Stimulated activated CD4-positive, alpha-beta T cell treated with anti-CD3 and anti-CD28 coated beads, Interleukin-4, amount 100 ng/mL, for 48 hours (primary cell): ENCODE measurements at places on chromosomes 4 and X.
A peak's percentile ranks its signal among the peaks of the same experiment; 100 is the strongest.

DNA sequence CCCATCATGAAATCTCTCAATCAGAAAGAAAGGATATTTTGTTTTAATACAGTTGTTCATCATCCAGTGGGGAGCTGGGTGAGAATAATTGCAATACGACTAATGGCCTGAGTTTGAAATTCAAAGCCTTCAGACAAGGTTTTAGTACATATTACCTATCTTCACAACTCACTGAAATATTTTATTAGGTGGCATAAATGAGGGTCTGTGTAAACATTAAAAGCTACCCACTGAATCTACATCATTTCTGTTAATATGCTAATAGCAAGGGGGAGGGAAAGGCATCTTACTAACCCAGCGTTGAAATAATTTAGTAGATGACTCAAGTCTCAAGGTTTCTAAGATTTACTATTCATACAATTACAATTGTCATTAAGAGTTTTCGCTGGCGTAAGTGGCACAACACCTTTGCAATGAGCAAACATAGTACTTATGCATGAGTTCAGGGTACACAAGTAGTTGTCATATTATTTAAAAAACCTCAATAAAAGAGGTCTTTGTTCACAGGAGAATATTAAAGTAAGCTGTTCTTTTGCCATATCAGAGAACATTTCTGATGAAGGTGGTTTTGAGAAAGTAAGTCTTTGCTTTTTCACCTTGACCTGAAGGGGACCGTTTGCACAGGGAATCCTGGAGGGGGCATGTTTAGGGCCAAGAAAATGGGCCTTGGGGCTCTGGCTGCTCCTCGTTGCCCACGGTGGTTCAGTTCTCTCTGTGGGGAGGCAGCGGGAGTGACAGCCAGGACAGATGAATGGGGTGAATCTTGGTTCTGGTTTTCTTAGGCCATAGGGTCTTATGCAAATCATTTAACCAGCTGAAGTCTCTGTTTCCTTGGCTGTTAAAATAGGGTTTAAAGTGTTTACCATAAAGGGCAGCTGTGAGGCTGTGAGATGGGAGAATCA lies 4.5 kb upstream of the RHOH start:
- DNase-seq: no peak

GRCh38 chr4:22130741-22131140 lies 182.2 kb upstream of the KCNIP4 start:
- no peak for DNase-seq

DNA sequence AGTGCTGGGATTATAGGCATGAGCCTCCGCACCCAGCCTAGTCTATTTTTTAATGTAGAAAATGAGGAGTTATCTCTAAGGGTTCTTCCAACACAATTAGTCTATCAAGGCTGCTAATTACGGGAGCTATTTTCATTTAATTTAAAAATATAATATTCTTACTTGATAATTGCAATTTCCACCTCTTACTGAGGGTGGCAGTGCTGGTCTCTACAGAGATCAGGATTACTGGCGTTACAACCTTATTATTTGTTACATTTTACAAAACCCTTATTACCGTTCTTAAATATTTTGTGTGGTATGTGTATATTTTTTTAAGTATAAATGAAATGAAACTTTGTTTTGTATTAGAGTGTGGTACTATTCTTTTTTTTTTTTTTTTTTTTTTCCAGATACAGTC lies 17.6 kb upstream of the GK start:
- DNase-seq: no peak

DNA sequence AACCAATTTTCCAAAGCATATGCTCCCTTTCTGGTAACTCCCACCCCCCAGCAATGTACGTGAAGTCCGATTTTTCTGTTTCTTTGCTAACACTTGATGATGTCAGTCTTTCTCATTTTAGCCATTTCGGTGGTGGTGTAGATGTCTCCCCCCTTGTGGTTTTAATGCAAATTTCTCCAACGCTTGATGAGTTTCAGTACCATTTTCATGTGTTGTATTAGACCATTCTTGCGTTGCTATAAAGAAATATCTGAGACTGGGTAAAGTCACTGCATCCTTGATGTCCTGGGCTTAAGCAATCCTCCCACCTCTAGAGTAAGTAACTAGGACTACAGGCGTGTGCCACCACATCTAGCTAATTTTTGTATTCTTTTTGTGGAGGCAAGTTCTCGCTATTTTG lies 148.4 kb upstream of the VCX3A start:
- no peak for DNase-seq

DNA sequence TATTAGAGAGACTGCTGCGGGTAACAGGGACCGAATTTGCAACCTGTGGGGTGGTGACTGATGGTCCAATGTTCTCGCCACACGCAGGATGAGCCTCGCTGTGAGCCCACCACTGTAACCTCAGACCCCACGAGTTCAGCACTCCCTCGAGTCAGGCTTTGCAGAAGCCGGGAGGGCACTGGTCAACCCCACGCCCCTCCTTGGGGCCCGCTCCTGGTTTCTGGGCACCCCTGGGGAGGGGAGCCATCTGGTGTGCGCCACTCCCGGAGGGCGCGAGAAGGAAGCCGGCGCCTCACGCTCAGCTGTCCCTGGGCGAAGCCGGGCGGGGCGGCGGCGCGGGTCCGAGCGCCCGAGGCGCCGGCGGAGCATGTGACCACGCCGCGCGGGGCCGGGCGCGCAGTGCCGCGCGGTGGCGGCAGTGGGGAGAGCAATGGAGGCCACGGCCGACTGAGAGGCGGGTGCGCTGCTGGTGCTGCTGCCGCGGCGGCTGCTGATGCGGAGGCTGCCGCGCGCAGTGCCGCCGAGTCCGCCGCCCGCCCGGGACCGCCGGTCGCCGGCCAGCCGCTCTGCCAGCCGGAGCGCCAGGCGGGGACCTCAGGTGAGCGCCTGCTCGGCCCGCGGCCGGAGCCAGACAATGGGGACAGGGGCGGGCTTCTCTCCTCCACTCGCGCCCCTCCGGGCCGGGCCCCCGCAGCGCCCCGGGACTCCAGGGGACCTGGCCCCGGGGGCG lies 100.1 kb downstream of the CEP135 start:
- DNase-seq: peak; percentile 42

DNA sequence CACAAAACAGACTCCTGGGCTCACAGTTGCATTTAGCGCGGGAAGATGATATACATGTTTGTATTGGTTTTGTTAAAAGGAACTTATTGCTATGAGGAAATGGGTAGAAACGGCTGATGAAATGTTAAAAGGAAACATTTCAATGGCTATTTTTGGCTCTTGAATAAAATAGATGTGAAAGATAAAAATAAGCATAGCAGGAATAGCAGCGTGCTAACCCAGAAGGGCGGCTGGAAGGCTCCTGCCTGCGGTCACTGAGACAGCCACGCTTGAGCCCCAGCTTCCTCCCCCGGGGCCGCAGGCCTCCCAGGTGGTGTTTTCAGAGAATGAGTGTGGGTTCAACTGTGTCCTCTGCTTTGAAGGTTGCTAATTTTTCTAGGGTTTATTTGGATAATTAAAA lies 35.0 kb upstream of the CLCN4 start:
- DNase-seq: no peak

DNA sequence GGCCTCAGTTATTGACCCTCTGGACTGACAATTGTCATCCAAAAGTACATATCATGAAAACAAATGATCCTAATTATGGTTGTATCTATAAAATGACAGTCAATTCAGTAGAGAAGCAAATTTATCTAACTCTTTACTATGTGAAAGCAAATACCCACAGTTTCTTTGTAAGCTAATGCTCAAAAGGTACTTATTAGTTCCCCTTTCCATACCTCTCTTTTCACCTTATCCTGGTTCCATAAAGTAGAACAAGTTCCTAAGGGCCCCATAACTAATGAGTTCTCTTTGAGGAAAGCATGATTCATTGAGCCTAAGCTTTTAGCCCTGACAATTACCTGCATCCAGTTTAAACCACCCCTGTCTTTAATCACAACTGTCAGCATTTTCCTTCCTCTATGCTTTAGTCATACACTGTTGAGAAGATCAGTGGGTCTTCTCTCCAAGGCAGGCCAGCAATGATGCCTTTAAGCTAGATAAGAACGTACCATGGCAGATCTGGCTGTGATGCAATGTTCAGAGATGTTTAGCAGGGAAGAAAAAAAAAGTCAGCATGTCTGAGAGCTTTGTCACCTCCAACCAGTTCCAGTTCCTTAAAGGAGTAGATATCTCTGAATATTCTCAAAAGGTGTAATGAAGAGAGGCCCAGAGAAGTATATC lies 179.7 kb upstream of the RASGEF1B start:
- no peak for DNase-seq

DNA sequence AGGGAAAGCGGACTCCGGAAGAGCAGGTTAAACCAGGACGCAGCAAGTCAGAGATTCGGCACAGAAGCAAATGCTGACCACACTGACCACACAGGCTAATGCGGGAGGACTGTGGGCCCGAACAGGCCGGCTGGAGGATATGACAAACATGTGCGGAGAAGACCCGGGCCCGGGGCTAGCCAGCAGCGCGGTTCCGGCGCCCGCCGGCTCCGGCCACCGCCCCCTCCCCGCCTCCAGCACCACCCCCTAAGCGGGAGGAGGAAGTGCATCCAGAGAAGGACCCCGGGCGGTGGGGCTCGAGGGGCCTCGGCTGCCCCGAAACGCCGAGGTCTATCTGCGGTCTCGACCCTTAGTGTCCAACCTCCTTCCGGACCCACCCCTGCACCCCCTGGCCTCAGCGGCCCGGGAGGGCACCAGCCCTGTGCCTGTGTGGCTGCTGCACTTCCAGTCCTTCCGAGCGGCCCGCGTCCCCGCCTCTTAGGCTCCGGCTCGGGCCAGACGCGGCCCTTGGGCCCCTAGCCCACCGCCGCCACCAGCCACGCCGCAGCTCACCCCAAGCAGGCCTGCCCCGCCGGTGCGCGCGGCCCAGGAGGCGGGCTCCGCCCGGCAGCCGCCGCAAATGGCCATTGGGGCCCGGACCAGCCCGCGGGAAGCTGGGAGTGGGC lies 2.1 kb downstream of the ELOVL6 start:
- peak; percentile 22 for DNase-seq

GRCh38 chrX:78746496-78746895 lies 1.0 kb upstream of the LPAR4 start:
- no peak for DNase-seq

DNA sequence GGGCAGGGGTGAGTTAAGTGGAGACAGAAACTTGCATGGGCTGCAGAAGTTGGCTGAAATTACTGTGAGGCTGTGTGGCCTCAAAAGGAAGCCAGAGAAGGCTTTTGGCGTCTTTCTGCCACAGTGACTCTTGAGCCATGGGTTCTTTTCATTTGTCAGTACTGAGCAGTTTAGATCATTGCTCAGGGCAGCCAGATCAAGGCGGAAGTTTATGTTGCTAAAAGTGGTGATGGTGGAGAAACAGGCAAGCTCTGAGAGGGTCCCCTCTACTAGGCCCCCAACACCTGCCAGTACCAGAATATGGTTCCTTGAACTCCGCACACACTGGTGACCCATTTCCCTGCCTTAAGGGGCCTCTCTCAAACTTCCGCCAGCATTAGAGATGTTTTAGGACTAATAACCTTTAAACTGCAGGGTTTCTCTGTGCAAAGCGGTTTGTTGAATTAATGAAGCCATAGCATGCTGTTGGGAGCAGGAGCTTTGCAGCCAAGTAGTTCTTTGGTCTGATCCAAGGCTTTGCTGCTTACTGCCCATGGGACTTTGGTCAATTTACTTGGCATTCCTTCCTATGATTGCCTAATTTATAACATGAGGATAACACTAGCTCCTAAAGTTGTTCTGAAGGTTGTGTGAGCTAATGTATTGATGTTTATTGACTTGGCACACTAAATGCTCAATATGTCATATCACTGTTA lies 34.5 kb downstream of the RNF175 start:
- DNase-seq: no peak

DNA sequence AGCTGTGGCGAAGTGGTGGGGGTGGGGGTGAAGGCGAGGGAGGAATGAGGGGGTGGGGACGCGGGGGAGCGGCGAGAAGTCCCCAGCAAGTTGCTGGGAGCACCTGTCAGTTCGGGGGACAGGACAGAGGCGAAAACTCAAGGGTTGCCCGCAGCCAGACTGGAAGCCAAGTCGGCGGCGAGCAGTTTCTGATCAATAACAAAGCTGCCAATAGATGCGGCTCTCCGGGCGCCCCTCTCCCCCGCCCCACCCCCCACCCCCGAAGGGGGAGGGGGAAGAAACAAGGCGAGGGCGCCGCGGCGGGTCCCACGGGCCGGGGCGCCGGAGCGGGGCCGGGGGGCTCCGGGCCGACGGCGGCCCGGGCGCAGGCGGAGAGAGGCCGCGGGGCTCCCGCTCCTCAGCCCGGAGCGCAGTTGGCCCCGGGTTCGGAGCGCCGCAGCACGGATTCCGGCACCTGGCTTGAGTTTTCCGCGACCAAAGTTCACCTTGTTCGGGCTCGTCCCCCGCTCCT lies 379 bp downstream of the PDGFC start:
- no peak for DNase-seq

GRCh38 chrX:154515966-154516655 lies at the start of gene FAM3A:
FAM3A (minus strand) TSS chrX:154516232; CDS start chrX:154515772, 460 bp downstream.
- peak; percentile 90 for DNase-seq

- DNase-seq: no peak
These were observed 3.1 kb downstream of the TNMD start for GRCh38 chrX:100587861-100588260.

- no peak for DNase-seq
These were observed 70.6 kb downstream of the TRAPPC11 start for GRCh38 chr4:183729430-183730328.

GRCh38 chrX:122026665-122027064 lies 979.3 kb downstream of the GLUD2 start:
- no peak for DNase-seq

- DNase-seq: no peak
These were observed 123.5 kb upstream of the WDR1 start for GRCh38 chr4:10239982-10240654.

DNA sequence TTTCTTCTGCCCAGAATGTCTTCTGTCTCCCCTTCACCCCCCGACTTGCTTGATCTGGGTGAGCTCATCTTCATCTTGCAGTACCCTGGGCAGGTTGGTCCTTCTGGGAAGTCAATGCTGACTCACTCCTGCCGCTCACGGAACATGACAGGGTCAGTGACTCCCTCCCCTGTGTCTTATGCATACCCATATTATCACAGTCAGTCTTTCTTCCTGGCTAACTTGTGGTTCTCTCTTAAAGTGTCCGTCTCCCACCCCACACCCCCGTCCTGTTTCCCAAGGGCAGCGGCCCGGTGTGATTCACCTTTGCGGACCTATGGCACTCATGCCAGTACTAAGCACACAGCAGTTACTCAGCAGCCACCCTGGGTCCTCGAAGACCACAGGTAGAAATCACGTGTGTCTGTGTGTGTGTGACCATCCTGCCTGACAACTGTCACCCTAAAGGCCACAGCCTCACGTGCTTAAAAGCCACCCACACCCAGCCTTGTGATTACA lies 17.7 kb downstream of the IQSEC2 start:
- no peak for DNase-seq
